Activated T-helper 2 cell treated with anti-CD3 and anti-CD28 coated beads, Interferon-gamma antibody, Interleukin-2, Interleukin-4, amounts not matched to agents 10 μg/mL and 5 μg/mL and 100 μg/mL, durations not matched to agents 14 hours and 24 hours and 36 hours (primary cell): ENCODE measurements at places on chromosomes 3 and 15.

DNA sequence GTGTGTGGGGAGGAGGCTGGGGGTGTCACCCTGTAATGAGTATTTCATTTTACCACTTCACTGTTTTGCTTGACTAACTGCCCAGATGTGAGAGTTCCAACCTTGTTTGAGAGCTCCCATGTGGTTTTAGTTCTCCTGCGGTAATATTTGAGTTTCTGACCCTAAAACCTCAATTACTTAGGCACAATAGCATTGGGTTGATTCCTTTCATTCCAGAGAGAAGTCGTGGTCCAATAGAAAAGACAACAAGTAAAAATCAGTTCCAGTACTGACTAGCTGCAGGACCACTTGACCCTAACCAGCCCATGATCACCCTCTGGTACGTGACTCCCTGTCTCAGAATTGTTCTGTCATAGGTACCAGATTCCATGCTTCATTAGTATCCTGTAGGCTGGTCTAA is 630.4 kb downstream of the CADM2 start:
- no peak for DNase-seq

DNA sequence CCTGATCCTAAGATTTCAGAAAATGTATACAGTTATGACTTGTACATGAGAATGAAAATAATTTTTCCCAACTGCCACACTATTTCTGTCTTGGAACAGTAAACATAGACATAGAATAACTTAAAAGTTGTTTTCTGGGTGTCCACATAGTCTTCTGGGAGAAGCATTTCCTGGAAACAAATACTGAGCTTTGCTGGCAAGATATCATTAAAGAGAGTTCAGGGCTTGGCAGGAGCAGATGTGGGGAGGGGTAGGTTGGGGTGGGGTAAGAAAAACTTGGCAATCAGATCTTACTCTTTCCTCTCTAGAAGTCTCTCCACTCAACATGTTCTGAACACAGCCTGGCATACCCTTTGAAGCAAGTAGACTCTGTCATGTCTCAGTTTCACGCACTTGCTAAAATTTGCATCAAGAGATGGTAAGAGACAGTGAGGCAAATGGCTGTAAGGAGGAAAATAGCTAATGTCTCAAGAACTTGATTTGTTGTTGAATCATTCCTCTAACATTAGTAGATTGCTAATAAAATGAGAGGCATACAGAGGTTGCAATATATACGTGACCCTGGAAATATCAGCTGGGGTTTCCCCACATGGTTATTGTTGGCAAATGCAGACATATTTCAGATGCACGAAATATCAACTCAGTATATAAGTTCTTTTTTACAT is 27.3 kb upstream of the ABI3BP start:
- DNase-seq, result no peak

- DNase-seq, result no peak
These were observed 287.3 kb upstream of the GBE1 start for GRCh38 chr3:82048711-82049110.

GRCh38 chr3:101544161-101544850 is 17.4 kb upstream of the TRMT10C start:
- DNase-seq, result no peak

DNA sequence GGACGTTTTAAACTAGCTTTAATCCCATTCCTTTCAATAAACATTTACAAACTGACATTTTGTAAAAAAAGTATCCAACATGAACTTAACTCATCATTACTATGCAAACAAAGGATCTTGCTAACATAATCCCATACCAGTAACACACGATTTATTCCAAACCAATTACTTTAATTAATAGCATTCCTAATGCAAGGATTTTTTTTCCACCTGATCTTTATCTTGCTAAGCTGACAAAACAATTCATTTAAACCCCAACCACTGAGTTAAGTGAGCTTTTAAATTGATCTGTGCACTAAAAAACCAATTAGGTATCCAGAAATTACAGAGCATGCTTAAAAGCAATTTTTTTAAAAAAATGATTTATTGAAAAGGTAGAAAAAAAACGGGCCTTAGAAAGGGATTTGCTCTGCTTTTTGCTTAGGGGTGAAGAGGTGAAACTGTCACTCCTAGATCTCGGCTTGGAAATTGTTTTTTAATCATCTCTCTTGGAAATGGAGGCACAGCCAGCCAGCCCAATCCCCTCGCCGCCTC is 1.2 kb downstream of the SH3BP5 start:
- no peak for DNase-seq
